Erythroblast (primary cell): ENCODE measurements at places on chromosomes 2 and 18.
A peak's percentile ranks its signal among the peaks of the same experiment; 100 is the strongest.

GRCh38 chr2:23843051-23843976 is 83.6 kb downstream of the ATAD2B start:
- DNase-seq, result no peak

DNA sequence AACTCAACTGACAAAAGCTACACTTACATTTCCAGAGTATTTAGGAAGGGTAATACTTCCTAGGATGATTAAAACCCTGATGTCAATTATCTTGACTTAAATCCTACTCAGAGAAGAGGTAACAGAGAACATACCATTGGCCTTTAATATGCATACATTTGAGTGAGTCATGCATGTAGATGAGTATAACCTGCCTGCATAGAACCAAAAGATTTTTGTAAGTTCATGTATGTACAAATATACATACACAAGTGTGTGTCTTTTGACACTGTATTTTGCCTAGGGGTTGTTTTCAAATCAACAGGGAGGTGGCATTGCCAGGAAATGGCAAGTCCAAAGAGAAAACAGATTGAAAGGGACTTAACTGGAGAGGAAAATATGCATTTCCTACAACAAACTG is 6.1 kb downstream of the BMP10 start:
- DNase-seq, result no peak

DNA sequence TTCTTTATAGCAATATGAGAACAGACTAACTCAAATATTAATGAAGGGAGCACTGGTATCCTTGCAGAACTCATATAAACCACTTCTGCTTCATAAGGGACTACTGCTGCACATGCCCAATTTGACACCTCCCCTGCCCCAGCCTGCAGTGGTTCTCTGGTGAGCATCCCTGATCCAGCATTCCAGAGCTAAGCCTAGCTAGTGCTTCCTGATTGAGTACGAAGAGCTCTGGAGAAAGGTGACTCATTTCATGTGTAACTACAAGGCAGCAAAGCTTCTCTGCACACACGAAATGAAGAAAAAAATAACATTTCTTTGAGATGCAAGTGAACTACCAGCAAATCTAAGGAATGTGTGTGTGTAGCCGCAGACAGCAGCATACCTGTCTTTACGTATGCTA is 22.8 kb upstream of the ADNP2 start:
- no peak for DNase-seq

GRCh38 chr2:203002054-203002821 is 12.4 kb upstream of the NBEAL1 start:
- no peak for DNase-seq

GRCh38 chr2:64635976-64636911 is 17.5 kb downstream of the SERTAD2 start:
- DNase-seq, result no peak

- DNase-seq, result no peak
Measured at GRCh38 chr2:127566576-127566975, 31.1 kb downstream of the MYO7B start.

GRCh38 chr2:64988420-64989125 is 626 bp upstream of the SLC1A4 start:
- peak; percentile 81 for DNase-seq

- DNase-seq, result no peak
Measured at GRCh38 chr2:121965661-121966060, 210.2 kb downstream of the TSN start.

GRCh38 chr2:3285901-3286645 is 91.5 kb downstream of the EIPR1 start:
- no peak for DNase-seq

- DNase-seq, result no peak
Measured at GRCh38 chr18:22998344-22998743, 65.2 kb downstream of the RBBP8 start.

- no peak for DNase-seq
Measured at GRCh38 chr18:58552057-58552461, 76.8 kb downstream of the ALPK2 start.

- no peak for DNase-seq
Measured at GRCh38 chr2:11810237-11810977, 64.0 kb downstream of the LPIN1 start.

DNA sequence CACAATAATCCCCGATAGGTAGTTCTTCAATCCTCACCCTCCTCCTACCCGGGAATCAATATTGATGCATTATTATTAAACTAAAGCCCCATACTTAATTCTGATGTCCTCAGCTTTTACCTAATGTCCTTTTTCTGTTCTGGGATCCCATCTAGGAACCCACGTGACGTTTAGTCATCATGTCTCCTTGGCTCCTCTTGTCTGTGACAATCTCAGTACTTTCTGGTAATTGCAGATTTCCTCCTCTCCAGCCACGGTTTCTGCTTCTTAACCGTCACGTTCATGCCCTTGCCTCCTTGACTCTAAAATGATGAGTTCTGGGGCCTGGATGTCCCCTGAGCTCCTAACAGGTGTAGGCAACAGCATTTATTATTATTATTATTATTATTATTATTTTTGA is 2.9 kb upstream of the DGKD start:
- no peak for DNase-seq

GRCh38 chr18:43664487-43665008 is 387.3 kb upstream of the SYT4 start:
- DNase-seq, result no peak

- no peak for DNase-seq
Measured at GRCh38 chr2:239379641-239380170, 21.1 kb downstream of the HDAC4 start.

DNA sequence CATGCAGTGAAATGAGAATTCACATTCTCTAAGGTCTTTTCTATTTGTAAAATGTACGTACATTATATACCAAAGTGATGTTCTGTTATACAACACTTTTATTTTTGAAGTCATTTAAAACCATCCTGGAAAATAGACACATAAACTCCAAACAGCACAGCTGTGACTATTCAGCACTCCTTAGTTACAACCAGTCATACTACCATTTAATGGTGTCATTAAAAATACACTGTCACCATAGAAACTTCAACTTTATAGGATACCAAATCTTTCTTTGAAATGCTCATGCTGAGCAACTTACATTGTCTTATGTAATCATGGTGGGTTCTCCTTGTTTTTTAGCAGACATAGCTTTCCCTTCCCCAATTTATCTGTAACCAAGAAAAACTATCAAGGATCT is 85.3 kb downstream of the METTL4 start:
- no peak for DNase-seq

DNA sequence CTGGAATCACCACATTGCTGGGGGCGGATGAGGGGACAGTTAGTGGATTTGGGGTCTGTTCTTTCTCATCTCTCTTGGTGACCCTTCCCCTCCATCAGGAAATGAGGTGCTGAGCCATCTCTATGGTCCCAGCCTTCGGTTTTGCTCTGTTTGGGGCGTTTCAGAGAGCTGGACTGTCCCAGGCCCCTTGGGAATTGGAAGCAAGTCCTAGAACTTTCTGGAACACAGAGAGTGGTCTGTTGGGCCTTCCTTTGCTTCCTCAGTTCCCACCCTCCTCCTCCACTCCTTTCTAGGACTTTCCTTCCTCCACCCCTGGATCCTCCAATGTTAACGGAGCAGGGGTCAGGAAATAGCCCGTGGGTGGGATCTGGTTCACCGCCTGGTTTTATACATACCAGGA is 17.0 kb downstream of the RRM2 start:
- DNase-seq, result no peak

DNA sequence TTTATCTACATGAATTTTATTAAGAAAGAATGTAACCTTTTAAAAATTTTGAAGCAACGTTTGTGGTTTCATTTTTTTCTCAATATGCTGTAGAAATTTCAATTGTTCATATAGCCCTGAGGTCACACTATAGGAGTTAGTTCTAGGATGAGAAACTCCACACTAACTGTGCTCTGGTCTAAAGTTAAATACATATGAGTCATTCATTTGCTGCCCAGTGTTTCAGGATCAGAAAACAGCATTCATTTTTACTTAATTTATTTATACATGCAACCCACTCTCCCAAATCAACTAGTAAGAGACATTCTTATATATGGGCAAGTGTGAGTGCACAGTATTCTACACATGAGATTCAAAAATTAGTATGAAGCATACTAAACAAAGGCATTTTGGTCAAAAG is 137.9 kb downstream of the DOCK10 start:
- DNase-seq, result no peak

DNA sequence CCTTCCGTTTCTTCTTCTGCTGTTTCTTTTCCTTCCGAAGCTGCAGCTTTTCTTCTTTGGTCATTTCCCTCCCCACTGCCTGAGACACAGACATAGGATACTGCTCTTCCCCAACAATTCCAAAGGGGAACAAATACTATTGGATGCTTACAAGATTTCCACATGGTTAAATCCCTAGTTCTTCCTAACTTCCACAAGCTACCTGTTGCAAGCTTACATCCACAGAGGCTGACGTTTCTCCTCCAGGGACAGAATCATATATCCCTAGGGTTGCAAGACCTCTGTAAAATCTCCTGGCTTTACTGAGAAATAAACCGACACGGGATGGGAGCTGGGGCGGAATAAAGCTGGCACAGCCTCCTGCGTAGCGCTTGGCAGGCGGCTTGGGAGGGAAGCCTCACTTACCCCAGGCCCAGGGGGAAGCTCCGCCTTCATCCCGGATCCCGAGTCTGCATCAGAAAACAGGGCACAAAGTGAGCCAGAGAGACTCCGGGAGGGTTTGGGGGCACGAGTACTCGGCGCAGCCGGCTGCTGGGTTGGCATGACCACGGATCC is 590 bp downstream of the EIF2B4 start:
- no peak for DNase-seq

GRCh38 chr2:154173164-154173563 is 301.4 kb downstream of the GALNT13 start:
- DNase-seq, result no peak

GRCh38 chr2:161703863-161704262 is 79.6 kb downstream of the SLC4A10 start:
- DNase-seq, result no peak

DNA sequence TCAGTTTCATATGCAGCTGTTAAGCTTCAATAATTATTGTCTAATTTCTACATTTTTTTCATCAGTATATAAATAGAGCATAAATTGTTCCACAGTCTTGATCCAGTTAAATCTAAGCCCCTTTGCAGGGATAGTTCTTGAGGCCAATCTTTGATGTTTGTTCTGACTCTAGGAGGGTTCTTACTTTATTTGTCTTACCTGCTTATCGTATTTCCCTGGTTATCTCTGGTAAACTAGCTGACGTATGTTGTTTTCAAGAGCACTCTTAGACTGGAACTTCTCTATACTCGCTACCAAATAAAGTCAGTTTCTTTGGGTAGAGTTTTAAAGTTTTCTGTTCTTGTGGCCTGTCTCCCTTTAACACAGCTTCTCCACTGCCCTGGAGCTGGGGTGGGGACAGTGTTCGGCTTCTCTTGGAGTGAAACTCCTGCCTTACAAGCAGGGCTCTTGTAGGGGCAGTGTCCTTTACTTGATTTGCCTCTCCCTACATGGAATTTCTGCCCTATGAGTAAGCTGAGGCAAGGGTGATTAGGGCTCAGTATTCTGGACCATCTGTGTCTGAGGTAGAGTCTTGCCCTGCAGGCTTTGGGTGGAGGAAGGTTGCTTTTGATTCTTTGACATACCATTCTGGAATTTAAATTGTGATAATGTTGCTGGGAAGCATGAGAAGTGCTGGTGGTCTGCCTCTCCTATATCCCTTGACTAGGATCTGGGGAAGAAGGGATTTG is 90.3 kb downstream of the PTPN4 start:
- no peak for DNase-seq

DNA sequence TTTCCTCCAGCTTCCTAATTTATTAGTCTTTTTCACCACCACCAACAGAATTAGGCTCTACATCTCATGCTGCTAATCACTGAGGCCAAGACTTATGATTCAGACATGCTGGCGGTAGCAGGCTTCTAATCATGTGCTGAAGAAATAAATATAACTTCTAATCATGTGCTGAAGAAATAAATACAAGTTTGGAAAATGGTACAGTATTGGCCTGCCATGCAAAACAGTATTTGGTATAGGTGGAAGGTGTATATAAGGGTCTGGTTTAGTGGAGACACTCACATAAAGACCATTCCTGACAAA is 240.7 kb downstream of the TGIF1 start:
- DNase-seq, result no peak

DNA sequence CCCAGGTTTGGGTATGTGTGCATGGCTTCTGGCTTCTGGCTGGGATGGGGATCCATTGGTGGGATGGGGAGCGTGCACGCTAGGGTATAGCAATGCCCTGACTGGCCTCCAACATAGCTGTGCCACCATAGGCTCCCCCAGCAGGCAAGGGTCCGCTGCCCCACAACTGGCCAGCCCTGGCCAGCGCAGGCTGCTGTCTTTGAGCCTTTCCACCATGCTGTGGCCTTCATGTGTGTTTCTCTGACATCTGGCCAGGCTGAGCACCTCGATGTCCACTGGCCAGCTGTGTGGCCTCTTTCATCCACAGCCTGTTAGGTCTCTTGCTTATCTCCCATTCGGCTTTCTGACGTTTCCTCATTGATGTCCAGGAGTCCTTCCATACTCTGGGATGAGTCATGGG is 231.3 kb downstream of the NDUFA10 start:
- no peak for DNase-seq

DNA sequence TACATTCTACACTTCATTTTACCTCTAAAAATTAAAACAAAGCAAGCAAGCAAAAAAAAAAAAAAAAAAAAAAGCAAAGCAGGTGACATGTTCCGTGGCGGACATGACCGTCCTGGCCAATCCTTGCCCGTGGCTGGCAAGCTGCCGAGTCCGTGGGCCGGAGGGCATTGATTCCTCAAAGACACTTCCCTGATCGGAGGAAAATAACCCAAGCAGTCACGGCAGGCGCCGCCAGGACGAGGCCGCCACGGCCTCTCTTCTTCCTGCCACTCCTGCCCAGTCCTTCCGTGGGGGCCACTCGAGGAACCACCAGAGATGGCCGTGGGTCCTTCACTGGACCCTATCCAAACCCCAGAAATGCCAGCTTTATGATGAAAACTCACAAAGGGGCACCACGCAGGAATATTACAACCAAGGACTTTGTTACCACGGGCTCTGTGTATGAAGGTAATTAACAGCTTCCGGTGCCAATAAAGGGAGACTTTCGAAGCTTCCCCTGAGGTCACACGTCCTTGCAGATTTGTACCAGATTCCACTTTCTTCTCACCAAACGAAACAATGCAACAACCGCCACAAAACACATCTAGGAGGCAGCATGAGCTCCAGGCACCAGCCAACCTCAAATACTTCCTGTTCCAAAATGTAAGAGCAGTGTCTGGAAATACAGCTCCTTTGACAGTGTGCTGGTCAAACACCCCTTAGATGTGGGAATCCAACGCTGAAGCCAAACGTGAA is 170.3 kb downstream of the HDAC4 start:
- DNase-seq, result no peak

DNA sequence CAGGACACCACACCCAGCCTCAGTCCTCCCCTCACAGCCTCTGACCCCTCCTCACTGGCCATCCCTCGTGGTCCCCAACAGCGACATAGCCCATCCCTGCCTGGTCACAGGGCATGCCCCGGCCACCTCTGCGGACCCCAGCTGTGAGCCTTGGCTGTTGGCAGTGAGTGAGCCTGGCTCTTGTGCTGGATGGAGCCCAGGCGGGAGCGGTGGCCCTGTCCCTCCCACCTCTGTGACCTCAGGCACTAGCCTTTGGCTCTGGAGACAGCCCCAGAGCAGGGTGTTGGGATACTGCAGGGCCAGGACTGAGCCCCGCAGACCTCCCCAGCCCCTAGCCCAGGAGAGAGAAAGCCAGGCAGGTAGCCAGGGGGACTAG is 7.9 kb downstream of the DES start:
- DNase-seq, result no peak
